ENCODE measurements at places on chromosomes 2 and 18.

GRCh38 chr18:8787371-8787670, 82.0 kb downstream of the MTCL1 start:
- DNase-seq: no peak

- DNase-seq: no peak
These were observed 7.3 kb upstream of the SETBP1 start for GRCh38 chr18:44673256-44673880.

DNA sequence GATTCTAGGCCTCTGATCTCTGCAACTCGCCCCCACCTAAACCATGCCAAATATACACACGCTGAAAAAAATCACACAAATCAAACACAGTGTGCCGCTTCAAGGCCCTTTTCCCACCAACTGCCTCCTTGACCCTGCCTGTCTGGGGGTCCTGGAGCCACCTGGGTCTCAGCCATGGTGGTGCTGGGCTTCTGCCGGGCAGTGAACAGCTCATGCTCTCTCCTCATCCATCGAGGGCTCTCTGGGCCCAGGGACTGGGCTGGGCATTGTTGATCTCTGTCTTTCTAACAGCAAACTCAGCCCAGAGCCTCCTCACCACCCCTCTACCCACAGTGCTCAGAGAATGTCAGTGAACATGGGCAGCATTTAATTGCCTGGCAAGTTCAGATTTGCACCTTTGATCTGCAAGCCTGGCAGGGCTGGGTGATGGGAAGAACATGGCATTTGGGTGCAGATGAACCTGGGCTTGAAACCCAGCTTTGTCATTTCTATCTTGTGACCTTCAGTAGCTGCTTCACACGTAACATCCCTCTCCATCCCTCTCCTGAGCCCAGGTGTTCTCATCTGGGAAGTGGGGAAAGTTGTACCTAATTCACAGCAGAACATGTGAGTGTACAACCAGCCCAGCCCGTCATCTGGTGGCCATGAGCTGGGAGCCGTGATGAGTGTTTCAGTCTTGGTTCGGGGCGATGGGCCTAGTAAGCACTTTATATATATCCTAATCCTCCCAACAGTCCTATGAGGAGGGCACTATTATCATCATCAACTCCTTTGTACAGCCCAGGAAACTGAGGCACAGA, 46.1 kb downstream of the SDC1 start:
- no peak for DNase-seq

DNA sequence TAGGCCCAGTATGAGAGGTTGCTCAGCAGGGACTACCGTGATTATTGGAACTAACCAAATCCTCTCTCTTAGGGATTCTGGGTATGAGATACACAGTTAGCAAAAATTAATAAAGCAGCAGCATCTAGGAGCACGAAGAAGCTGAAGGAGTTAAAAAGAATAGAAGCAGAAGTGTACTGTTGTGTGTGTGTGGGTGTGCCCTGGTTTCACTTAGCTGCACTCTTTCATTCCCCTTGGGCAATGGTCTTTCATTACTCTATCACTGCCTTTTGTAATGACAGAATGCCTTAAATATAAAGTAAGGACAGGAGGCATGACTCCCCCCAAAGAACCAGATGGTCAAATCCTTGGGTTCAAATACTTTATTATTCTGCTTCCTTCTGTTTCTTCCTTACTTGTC, 115.9 kb upstream of the CD302 start:
- no peak for DNase-seq

DNA sequence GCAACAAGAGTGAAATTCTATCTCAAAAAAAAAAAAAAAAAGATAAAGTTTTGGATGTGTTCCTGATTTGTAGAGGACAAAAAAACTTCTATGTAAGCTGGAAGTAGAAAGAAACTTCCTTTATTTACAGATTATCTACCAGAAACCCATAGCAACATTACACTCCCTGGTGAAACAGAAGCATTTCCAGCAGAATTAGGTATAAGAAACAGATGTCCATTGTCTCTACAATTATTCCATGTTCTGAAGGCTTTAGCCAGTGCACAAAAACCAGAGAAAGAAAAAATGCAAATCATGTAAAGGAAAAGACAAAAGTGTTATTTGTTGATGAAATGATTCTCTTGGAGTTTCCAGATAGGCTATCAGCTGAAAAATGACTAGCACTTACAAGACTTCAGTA, 4.9 kb downstream of the TUBB6 start:
- DNase-seq: no peak

GRCh38 chr2:138626148-138626547, 124.6 kb downstream of the SPOPL start:
- DNase-seq: no peak

- DNase-seq: no peak
These were observed 72.4 kb upstream of the YWHAQ start for GRCh38 chr2:9703085-9703678.

GRCh38 chr2:579351-579886, 97.8 kb downstream of the TMEM18 start:
- no peak for DNase-seq

DNA sequence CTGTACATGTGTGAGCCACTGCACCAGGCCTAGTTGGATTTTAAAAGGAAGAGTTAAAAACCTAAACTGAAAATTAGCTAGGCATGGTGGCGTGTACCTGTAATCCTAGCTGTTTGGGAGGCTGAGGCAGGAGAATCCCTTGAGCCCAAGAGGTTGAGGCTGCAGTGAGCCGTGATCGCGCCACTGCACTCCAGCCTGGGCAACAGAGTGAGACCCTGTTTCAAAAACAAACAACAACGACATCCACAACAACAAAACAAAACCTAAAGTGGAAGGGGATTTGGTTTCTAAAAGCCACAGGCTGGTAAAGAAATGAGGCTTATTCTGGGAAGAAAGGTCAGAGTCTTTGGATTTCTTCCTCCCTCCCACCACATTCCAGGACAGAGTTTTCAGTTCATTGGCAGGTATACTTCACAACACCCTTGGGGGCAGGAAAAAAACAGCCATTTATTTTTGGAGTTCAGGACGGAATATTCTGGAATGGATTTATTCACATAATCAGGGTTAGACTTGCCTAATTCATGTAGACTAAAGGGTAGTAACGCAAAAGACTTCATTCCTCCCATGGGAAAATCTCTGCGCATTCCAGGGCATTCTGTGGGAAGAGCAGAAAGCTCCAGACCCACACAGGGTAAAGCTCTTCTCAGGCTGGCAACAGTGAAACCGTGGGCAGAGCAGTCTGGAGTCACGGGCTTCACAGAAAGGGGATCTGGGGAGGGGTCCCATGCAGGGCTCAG, 34.9 kb downstream of the TEX44 start:
- no peak for DNase-seq

GRCh38 chr2:157061799-157062198, 195.7 kb upstream of the GALNT5 start:
- DNase-seq: no peak

- no peak for DNase-seq
These were observed 1277.0 kb upstream of the SLC39A10 start for GRCh38 chr2:194380011-194380410.

DNA sequence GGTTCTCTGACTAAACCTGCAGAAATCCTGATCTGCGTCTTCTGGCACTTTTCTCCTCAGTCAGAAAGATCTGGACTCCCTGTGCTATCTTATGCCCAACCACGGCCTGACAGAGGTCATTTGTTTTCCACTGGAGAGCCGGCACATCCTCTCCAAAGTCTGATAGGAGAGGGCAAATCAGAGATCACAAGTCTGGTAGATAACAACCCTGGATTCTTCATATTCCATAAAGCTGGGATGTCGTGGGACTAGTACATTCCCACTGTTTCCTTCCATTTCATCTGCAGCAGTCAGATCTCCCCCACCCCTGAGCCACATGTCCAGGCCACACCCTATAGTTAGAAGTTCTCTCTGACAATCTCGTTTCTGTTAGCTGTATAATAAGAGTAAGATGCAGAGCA, 157.0 kb downstream of the MGAT5 start:
- no peak for DNase-seq

DNA sequence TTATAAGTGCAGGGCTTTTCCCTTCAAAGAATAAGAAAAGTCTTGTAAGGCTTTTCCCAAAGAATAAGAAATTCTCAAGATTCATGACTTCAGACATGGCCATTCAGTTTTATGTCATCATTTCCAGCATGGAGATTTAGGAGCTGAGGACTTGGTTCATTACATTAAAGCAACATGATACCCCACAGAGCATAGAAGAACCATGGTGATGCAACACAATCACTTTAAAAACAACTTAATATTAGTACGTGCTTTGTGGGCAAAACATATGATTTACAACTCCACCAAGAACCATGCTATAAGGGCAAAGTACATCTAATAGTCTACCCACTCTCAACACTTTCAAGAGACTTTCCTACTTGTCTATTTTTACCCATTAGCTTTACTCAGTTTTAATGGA, 214.4 kb downstream of the SRBD1 start:
- no peak for DNase-seq

GRCh38 chr2:2192091-2192955, 138.8 kb downstream of the MYT1L start:
- DNase-seq: no peak

GRCh38 chr2:18380321-18380720, 180.1 kb downstream of the RDH14 start:
- no peak for DNase-seq

- DNase-seq: no peak
These were observed 283.4 kb downstream of the CLIP4 start for GRCh38 chr2:29398384-29399237.

GRCh38 chr2:196294516-196294909, 123.1 kb upstream of the STK17B start:
- DNase-seq: no peak

DNA sequence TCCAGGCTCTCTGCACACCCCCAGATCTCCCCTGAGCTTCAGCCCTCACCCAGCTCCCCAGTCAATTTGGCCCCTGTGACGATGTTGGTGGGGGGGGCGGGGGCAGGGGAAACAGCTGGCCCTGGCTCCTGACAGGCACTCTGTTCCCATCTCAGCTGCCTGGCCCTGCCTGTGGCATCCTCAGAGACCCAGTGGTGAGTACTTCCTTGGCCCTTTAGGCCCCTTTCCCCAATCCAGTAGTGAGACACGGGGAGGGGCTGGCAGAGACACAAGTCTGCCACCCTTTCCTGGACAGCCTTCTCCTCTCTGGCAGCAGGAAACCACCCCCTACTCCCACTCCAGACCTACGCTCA, 19.3 kb upstream of the C1QL2 start:
- DNase-seq: no peak

- DNase-seq: no peak
These were observed 2.1 kb downstream of the FECH start for GRCh38 chr18:57584444-57584843.

DNA sequence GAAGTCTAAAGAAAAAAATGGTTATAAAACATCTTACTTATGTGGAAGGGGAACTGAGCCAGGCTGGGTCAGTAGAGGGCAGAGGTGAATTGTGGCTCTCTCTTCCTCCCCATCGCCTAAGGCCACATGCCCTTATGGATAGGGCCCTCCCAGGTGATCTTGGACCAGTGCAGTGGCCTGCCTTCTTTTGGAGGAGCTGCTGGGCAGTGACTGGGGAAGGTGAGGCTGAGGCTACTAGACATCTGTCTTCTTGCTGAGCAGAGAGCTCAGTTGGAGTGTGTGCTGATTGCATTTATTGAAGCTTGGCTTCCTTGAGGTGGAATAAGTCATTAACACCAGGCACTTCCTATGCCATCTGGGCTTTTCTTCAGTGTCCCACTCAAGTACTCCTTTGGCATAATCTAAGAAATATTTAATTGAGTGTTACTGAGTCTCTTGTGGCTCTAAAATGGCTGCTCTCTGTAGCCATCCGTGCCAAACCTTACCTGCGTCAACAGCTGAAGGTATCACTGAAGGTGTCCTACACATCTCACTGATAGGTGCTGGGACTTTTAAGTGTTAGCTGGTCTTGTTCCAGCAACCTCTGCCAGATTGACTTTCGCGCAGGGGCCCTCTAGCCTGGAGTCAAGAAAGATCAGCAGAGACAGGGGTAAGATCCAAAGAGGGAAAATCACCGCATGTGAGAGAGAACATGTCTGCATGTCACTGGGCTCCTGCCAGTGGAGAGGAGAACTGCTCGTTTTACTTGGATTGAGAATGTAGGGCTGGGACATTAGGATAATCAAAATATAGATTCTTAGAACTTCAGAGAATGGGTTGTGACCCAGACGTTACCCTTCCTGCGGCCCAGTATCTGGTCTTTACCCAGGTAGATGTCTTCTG, 256.1 kb downstream of the LTBP1 start:
- DNase-seq: no peak

- no peak for DNase-seq
These were observed 80.4 kb upstream of the RNU4ATAC start for GRCh38 chr2:121450301-121450700.

- no peak for DNase-seq
These were observed 181.7 kb downstream of the ANAPC1 start for GRCh38 chr2:111702119-111702803.

GRCh38 chr2:128716299-128716721, 397.6 kb upstream of the HS6ST1 start:
- no peak for DNase-seq

- no peak for DNase-seq
These were observed 471.9 kb upstream of the TNP1 start for GRCh38 chr2:217331523-217332416.

DNA sequence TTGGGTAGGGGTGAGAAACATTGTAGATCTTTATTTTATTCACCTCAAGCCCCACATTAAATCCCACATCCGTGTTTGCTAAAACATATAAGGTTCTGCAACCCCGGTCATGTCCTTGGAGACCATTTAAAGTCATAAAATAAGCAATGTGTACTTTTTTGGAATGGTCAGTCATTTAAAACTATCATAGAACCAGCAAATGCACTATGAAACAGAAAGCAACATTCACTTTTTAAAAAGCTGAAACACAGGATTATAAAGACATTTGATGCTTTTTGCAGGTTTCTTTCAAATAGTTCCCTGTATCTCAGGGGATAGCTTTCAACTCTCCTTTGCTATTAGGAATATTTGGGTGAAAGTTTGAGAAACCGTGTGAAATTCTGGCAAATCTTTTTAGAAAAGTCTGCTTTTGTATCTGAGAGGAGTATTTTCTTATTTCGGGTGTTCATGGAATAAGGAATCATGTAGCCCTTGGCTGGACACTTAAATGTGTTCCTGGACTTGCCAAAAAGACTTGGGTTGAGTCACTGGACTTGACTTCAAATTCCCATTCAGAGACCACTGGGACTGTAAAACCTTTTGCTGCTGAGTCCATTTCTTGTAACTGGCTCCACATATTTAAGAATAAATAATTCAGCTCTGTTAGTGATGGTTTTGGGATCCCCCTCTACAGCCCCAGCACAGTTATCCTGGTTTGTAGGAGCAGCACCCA, 5.9 kb upstream of the CETN1 start:
- DNase-seq: no peak

DNA sequence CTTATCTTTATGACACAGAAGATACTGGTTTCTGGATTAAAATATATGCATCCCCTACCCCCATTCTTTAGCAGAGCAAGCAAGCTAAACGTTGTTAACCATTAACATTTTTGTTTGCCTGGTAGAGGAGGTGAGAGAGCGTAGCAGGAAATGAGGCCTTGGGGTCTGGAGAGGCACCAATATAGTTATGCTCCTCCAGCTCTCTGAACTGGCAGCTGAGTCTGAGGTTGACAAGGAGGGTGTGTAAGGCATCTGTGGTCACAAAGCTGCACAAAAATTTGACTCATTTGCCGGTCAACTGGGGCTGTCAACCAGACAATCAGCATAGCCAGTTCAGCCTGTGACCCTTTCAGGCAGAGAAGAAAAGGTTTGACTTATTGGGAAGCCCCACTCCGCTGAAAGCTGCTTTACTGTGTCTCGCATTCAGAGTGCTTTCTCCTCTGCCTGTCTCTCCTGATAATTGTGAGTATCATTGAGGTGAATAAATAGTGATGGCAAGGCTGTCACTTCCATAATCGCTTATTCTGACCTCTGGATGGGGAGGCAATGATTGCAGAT, 647.5 kb upstream of the SETBP1 start:
- no peak for DNase-seq

- DNase-seq: no peak
These were observed 44.5 kb downstream of the USP37 start for GRCh38 chr2:218523651-218524050.

All from hypothalamus (tissue), 51 donors.